ENCODE measurements at places on chromosomes 2 and 18. TPM values are rescaled to one million over a fixed set of nuclear protein-coding genes. Genes with fewer than 3 reads are reported as not detected.

Gene PPP1R1C
- total RNA-seq, result 27.5 TPM

Gene VIT
- not detected for total RNA-seq

Gene KHK
- total RNA-seq, result 10.4 TPM

Gene SAG
- not detected for total RNA-seq

Gene LRRTM4
- total RNA-seq, result 1.3 TPM

Gene ESCO1
- 10.8 TPM for total RNA-seq

Gene SPEG
- 55.8 TPM for total RNA-seq

Gene SRD5A2
- total RNA-seq, result not detected

Gene MRPL53
- 42.9 TPM for total RNA-seq

Gene ALPP
- 47.5 TPM for total RNA-seq

Gene RAMP1
- 48.5 TPM for total RNA-seq

Gene CAPN14
- 0.35 TPM for total RNA-seq

Gene EGR4
- not detected for total RNA-seq

Gene TEKT4
- 0.15 TPM for total RNA-seq

Gene ZNF892
- 3.1 TPM for total RNA-seq

Gene CIDEA
- not detected for total RNA-seq

Gene SLC38A11
- not detected for total RNA-seq

Gene IMPA2
- total RNA-seq, result 91.4 TPM

Gene DSG2
- total RNA-seq, result 66.0 TPM

Gene GKN1
- total RNA-seq, result not detected

Gene CDCA7
- total RNA-seq, result 34.2 TPM

Gene SFTPB
- not detected for total RNA-seq

Gene VSNL1
- not detected for total RNA-seq

Gene ITSN2
- total RNA-seq, result 30.4 TPM

Gene TIA1
- total RNA-seq, result 104 TPM

Gene MAPRE2
- total RNA-seq, result 10.9 TPM

Gene ERFE
- total RNA-seq, result 18.3 TPM

Gene SPATA3
- not detected for total RNA-seq

Gene LIMS2
- total RNA-seq, result 1.4 TPM

Gene TMEM131
- total RNA-seq, result 22.8 TPM

Gene DNAJB2
- total RNA-seq, result 38.5 TPM

Gene SERPINE2
- 155 TPM for total RNA-seq

Gene LRRTM1
- not detected for total RNA-seq

Gene DDX18
- 59.8 TPM for total RNA-seq

Gene TET3
- total RNA-seq, result 17.1 TPM

Gene SNED1
- total RNA-seq, result 9.6 TPM

Gene CSRNP3
- 0.41 TPM for total RNA-seq

Data from PC-9 (cell line).